MCF 10A (cell line): ENCODE measurements at places on chromosomes 7 and 10. TPM values are rescaled to one million over a fixed set of nuclear protein-coding genes. Genes with fewer than 3 reads are reported as not detected.

Gene SFRP4
- not detected in 2 replicates for total RNA-seq

Gene ADAMTS14
- total RNA-seq, result 0.25 TPM in 1 of 2 replicates, not detected in the other

Gene SLC39A12
- total RNA-seq, result not detected in 2 replicates

Gene TRIP6
- total RNA-seq, result 106 and 132 TPM in 2 replicates

Gene OR2A2
- not detected in 2 replicates for total RNA-seq

Gene LRIT1
- not detected in 2 replicates for total RNA-seq

Gene SPDYE16
- total RNA-seq, result 0.29 TPM in 1 of 2 replicates, not detected in the other

- peaks cover 4% of the 10 kb centered on the region for H3K36me3 ChIP-seq
- no peak overlapping the region for H3K27ac ChIP-seq
- H3K27me3 ChIP-seq, result peaks cover 44% of the 10 kb centered on the region
Measured at GRCh38 chr7:151206914-151207313, 3.4 kb downstream of the H2BK1 start.

- no peak overlapping the region for H3K27ac ChIP-seq
- H3K36me3 ChIP-seq, result no peaks in the 10 kb centered on the region
- H3K4me3 ChIP-seq, result no peak overlapping the region
- no peak for DNase-seq
Measured at GRCh38 chr7:122651451-122651850, 47.5 kb downstream of the RNF133 start.

GRCh38 chr7:127886248-127886647 is 145.0 kb downstream of the LRRC4 start:
- peak overlapping the region; percentile 0 for H3K27ac ChIP-seq
- no peaks in the 10 kb centered on the region for H3K27me3 ChIP-seq
- H3K4me3 ChIP-seq, result no peak overlapping the region

DNA sequence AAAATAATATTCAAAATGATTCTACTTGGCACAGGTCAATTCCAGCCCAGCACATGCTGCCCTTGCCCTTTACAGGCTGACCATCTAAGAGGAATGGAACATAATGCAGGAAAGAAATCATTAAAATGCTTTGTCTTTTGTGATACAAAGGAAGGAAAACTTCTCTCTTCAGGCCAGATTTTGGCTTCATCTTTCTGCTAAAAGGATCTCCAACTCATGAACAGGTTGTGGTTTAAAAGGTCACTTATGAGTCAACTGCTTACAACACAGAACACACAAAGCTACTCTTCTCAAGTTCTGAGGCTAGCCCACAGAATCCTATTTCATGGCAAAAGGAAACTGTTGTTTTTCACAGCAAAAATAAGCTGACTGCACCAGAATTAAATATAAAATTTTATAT is 197.1 kb downstream of the DOCK4 start:
- peak overlapping the region; percentile 7 for H3K27ac ChIP-seq
- DNase-seq, result peak; percentile 59
- no peaks in the 10 kb centered on the region for H3K36me3 ChIP-seq

GRCh38 chr7:25893436-25893835 is 258.6 kb upstream of the NFE2L3 start:
- H3K27me3 ChIP-seq, result peaks cover 9% of the 10 kb centered on the region
- DNase-seq, result no peak
- no peaks in the 10 kb centered on the region for H3K36me3 ChIP-seq
- H3K4me3 ChIP-seq, result peak overlapping the region; percentile 80
- peaks cover 10% of the 10 kb centered on the region for H3K4me1 ChIP-seq

DNA sequence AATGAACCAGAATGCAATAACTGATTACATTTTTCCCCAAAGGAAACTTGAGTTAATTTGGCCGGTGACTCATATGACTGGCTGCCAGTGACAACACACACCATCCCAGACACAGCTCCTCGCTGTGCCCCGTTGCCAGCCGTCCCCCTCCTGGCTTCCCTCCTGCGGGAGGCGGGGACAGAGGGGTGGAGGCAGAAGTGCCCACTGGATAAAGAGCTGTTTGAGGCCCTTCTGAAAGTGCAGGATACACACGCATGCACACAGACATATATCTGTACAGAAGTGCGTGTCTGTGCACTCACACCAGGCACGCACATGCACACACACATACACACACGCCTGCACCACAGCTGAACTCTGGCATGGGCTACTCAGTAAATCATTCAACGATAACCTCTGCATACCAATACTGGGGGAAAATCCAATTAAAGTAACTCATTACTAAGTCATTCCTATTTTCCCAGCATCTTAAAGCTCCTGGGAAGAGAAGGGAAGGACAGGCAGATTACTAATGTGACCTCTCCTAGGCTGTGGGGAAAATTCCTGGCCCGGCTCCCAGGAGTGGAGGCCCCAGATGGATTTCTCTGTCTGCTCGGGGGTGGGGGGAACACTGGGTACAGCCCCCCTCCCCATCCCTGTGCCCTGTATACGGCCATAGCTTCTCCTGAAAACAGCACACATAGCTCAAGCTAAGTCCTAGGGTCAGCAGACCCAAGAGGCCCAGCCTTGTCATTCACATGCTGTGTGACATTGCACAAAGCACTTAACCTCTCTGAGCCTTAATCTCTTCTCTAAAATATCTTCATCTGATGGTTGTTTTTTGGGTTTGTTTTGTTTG is 52.3 kb upstream of the MYL10 start:
- no peak overlapping the region for H3K4me3 ChIP-seq
- no peak overlapping the region for H3K27ac ChIP-seq
- peaks cover 21% of the 10 kb centered on the region for H3K4me1 ChIP-seq
- no peaks in the 10 kb centered on the region for H3K27me3 ChIP-seq
- peak; percentile 89 for DNase-seq
- no peaks in the 10 kb centered on the region for H3K36me3 ChIP-seq

DNA sequence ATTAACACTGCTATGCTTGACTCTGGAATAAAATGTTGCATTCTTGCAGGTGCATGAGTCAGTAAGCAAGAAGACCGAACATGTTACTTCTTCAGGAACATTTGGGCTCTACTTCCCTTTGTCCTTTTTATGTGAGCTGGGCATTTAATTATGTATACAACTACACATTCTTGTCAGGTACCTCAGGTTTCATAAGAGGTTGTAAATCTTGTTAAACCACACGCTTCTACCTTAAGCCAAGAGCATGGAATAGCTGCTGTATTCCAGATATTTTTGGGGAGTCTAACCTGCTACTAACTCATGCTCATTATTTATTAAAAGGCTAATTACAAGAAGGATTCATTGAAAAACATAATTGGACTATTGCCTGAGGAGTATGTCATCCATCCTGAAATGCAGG is 414.2 kb upstream of the KLF6 start:
- H3K4me1 ChIP-seq, result peaks cover 7% of the 10 kb centered on the region
- DNase-seq, result no peak
- no peaks in the 10 kb centered on the region for H3K27me3 ChIP-seq
- H3K27ac ChIP-seq, result no peak overlapping the region
- H3K36me3 ChIP-seq, result no peaks in the 10 kb centered on the region
- no peak overlapping the region for H3K4me3 ChIP-seq

DNA sequence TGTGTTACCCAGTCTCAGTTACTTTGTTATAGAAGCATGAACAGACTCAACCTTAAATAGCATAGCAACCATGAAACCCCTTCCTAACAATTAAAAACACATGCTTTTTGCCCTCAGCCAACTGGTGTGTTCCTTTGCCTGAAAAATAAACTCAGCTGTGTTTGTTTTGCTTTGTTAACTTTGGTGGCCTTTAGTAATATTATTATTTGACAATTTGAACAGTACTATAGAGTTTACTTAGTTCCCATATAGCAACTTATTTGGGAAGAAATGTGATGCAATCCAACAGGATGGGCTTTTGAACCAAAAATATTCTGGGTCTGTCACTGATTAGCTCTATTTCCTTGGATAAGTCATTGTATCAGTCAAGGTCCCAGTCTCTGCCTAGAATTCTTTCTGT is 22.5 kb upstream of the MKLN1 start:
- H3K36me3 ChIP-seq, result no peaks in the 10 kb centered on the region
- DNase-seq, result no peak
- no peak overlapping the region for H3K27ac ChIP-seq
- H3K4me1 ChIP-seq, result peaks cover 1% of the 10 kb centered on the region
- no peak overlapping the region for H3K4me3 ChIP-seq

- H3K4me1 ChIP-seq, result peaks cover 26% of the 10 kb centered on the region
- H3K36me3 ChIP-seq, result no peaks in the 10 kb centered on the region
- DNase-seq, result peak; percentile 75
- no peak overlapping the region for H3K27ac ChIP-seq
- H3K4me3 ChIP-seq, result no peak overlapping the region
Measured at GRCh38 chr10:48608279-48608681, 3.4 kb upstream of the ARHGAP22 start.

- no peak overlapping the region for H3K4me3 ChIP-seq
- H3K36me3 ChIP-seq, result peaks cover 6% of the 10 kb centered on the region
- no peaks in the 10 kb centered on the region for H3K4me1 ChIP-seq
- no peak overlapping the region for H3K27ac ChIP-seq
- peaks cover 10% of the 10 kb centered on the region for H3K27me3 ChIP-seq
Measured at GRCh38 chr7:21766218-21766617, 179.5 kb downstream of the CDCA7L start.

GRCh38 chr10:24616536-24616935 is 107.2 kb downstream of the ARHGAP21 start:
- H3K4me1 ChIP-seq, result peaks cover 15% of the 10 kb centered on the region
- H3K4me3 ChIP-seq, result no peak overlapping the region
- no peak for DNase-seq
- peak overlapping the region; percentile 44 for H3K27ac ChIP-seq
- peaks cover 54% of the 10 kb centered on the region for H3K36me3 ChIP-seq

GRCh38 chr10:78604721-78605120 is 464.0 kb upstream of the ZMIZ1 start:
- no peaks in the 10 kb centered on the region for H3K36me3 ChIP-seq
- H3K27ac ChIP-seq, result no peak overlapping the region
- no peak for DNase-seq
- no peak overlapping the region for H3K4me3 ChIP-seq
- H3K27me3 ChIP-seq, result peaks cover under 1% of the 10 kb centered on the region

DNA sequence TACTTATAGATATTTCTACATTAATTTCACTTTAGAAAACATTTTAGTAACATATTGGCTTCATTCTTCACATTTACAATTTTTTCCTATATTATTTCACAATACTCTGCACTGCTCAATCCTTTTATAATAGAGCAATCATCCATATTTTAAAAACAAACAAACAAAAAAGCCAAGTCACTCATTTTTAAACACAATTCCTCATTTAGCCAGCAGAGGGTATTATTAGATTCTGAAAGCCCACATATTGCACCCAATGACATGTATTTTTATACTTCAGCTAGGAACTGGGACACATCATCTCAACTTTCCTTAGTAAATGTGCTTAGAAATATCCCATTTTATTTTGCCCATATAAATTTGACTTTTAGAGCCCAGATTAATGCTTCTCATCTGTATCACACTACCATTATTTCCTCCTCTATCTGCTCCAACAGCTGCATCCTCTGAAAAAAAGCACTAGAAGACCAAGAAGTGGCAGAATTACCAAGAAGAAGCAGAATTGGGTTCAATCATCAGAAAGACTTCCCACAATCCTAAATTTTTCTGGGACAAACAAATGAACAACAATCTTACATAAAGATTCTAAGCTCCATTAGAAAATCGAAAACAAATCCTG is 29.5 kb downstream of the CTNNA3 start:
- DNase-seq, result peak; percentile 47
- no peaks in the 10 kb centered on the region for H3K36me3 ChIP-seq
- H3K27me3 ChIP-seq, result peaks cover 17% of the 10 kb centered on the region
- no peak overlapping the region for H3K27ac ChIP-seq
- H3K4me1 ChIP-seq, result no peaks in the 10 kb centered on the region
- H3K4me3 ChIP-seq, result no peak overlapping the region

- no peak overlapping the region for H3K27ac ChIP-seq
- DNase-seq, result no peak
- H3K27me3 ChIP-seq, result no peaks in the 10 kb centered on the region
- no peaks in the 10 kb centered on the region for H3K4me1 ChIP-seq
- H3K36me3 ChIP-seq, result peaks cover 6% of the 10 kb centered on the region
Measured at GRCh38 chr7:29322023-29322712, 127.6 kb downstream of the CHN2 start.

DNA sequence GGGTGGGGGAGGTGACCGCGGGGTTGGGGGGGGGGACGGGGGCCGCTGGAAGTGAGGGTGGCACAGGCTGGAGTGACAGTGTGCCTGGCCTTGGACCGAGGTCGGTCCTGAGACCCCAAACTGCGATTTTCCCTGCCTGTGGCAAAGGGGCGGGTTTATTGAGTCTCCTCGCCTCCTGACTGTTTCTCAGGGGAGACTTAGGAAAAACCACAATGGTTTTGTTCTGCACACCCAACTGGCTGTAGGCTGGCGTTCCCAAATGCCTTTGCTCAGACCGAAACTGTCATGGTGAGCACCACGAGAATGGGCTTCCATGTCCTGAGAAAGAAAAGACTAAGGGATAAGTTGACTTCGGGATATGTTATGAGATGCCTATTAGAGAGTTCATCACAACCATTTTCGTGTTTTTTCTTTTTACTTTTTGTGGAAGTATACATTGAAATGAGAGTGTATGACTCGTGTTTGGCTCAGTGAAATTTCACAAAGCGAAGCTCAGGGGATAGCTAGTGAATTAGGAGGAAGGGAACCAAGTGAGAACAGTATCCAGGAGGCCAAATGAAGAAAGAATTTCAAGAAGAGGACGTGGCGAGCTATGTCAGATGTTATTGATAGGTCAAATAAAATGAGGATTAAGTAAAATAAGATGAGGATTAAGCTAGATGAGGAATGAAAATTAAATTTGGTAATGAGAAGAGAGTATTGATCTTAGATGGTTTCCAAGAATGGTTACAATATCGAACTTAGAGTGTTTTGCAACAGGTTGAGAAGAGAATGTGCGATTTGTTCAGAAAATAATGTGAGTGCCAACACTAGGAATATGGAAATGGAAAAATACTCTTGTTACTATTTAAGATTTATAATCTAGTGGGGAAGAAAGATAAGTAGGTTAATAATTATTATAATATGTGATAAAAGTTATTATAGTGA is 918 bp downstream of the NET1 start:
- H3K36me3 ChIP-seq, result no peaks in the 10 kb centered on the region
- DNase-seq, result peak; percentile 71
- no peaks in the 10 kb centered on the region for H3K27me3 ChIP-seq
- H3K27ac ChIP-seq, result no peak overlapping the region
- no peak overlapping the region for H3K4me3 ChIP-seq
- no peaks in the 10 kb centered on the region for H3K4me1 ChIP-seq
